ENCODE measurements at places on chromosomes 16 and 17.

GRCh38 chr17:77513045-77513444, 372.3 kb downstream of the SEC14L1 start:
- no peak for DNase-seq

- no peak for DNase-seq
Measured at GRCh38 chr16:30481381-30481780, 8.8 kb downstream of the ITGAL start.

GRCh38 chr16:70711211-70712031, 25.6 kb upstream of the MTSS2 start:
- no peak for DNase-seq

- no peak for DNase-seq
Measured at GRCh38 chr16:58280846-58281301, 14.0 kb downstream of the PRSS54 start.

DNA sequence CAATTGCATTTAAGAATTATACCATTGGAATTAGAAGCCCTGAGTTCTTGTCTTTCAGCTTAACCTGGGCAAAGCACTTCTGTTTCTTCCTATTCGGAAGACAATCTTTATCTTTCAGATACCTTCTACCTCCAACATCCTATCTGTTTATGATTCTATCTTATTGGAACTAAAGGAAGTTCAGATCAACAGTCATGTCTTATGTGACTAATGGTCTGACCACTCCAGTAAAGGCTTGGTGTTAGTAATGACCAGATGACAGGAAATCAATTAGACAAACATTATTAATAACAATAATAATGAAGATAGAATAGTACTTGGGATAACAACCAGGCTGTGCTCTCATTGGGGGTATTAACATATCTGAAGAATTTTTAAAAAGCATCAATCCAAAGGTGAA, 11.3 kb downstream of the HS3ST3A1 start:
- no peak for DNase-seq

GRCh38 chr16:11135464-11135973, 120.5 kb downstream of the SOCS1 start:
- DNase-seq: no peak

DNA sequence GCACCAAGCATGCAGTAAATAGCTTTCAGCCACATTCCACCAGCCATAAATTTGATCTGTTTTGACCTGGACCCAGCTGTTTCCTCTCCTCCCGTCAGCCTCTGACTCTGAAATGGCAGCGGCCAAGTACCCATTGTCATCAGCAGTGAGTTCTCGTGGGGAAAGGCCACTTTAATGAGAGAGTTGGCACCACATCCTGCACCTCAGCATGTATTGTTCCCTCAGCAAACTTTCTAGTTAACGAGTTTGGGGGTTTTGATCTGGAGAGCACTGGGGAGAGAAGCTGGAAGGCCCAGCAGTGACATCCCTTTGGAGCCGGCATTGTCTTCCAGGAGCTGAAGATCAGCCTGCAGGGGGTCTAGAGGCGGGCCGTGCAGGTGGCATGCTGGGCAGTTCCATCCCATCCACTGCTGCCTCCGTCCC, 84.9 kb downstream of the RPA1 start:
- DNase-seq: no peak

DNA sequence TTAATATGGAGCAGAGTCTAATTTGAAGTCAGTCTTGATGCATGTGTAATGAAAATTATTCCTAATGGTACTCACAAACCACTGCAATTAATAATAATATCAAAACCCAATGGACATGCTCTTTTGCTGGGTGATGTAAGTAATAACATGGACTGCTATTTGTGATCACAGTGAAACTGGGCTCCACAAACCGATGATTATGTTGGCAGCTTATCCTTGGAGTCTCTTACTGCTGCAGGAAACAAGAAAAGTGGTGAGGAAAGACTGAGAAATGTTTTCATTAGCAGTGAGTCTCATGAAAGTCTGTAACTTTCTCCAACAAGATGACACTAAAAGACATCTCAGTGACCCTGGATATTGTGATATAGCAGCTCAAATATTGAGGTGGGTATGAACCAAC, 45.2 kb downstream of the TMEM100 start:
- DNase-seq: no peak

- DNase-seq: no peak
Measured at GRCh38 chr17:75771334-75772281, 6.6 kb upstream of the GALK1 start.

DNA sequence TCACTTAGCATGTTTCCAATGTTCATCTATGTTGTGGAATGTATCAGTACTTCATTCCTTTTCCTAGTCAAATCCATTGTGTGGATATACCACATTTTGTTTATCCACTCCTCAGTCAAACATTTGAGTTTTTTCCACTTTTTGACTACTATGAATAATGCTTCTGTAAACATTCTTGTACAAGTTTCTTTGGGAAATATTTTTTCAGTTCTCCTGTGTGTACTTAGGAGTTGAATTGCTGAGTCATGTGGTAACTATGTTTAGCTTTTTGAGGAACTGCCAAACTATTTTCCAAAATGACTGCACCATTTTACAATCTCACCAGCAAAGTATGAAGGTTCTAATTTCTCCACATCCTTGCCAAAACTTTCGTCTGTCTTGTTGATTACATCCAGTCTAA, 223.7 kb upstream of the AXIN2 start:
- DNase-seq: no peak

DNA sequence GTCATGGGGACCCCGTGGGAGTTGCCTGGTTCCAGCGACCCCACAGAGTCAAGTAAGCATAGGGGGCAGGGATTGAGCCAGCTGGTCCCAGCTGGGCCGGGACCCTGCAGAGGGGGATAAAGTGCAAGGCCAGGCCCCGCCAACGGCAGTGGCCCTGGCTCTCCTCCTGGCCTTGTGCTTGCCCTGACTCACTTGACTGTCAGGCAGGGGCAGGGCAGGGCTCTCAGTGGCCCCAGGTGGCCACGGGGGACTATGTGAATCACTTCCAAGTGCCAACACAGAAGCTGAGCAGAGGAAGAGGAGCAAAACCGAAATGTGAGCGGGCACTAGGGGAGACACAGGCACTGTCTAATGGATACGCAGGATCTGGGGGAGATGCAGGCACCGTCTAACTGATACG, 21.6 kb upstream of the NCBP3 start:
- DNase-seq: no peak

DNA sequence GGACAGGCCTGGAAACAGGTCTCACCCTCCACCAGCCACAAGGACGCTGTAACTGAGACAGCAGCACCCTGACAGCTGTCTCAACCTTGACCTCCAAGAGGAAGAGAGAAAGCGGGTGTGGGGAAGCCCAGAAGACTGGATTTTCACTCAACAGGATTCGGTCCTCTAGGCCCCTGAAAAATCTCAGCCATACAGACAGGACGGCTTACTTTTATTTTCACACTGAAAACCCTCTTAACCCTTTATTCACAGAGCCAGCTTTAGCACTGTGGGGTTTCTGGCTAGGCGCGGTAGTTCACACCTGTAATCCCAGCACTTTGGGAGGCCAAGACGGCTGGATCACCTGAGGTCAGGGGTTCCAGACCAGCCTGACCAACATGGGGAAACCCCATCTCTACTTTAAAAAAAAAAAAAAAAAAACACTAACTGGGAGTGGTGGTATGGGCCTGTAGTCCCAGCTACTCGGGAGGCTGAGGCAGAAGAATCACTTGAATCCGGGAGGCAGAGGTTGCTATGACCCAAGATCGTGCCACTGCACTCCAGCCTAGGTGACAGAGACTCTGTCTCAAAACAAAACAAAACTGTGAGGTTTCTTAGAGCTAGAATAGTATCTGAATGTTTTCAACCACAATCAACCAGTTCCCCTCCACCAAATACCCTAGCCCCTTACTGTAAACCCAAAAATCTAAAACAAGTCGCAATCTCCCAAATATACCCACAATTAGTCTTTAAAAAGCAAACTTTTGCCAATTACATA, 5.3 kb downstream of the ANKRD11 start:
- no peak for DNase-seq

DNA sequence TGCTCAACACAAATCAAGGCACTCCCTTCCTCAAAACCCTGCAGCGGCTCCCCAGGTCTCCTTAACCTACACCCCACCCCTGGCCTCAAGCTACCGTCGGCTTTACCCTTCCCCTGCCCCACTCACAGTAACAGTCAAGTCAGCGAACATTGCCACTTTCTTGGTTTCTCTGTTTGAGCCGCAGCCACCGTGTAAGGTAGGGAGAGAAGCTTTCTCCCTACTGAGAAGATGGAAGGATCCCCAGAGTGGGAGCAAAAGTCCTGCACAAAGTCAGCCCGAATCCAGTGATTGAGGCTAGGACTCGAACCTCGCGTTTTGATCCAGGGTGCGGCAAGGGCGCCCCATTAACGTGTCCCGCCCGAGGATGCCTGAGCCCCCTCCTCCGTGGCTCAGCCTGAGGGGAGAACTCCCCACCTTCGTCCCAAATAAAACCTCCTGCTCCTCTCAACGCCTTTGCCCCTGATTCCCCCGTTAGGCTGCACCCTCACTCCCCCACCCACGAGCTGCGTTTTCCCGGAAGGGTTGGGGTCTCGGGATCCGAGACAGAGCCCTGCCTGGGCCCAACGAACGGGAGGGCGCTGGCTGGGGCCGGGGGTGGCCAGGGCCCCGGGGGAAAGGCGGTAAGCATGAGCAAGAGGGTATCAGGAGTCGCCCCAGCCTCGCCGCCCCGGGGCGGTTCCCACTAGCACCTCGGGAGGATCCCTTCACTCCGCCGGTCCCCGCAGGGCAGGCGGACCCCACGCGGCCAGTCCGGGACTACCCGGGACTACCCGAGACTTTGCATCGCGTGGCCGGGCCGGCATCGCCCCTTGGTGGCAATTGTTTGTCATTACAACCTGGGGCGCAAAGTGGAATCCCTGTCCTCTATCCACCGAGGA, 9.9 kb upstream of the NAGS start:
- peak; percentile 74 for DNase-seq

All from stimulated activated CD4-positive, alpha-beta T cell treated with anti-CD3 and anti-CD28 coated beads, Interleukin-2, amount 100 ng/mL, for 24 hours (primary cell).